ENCODE measurements at places on chromosomes 7 and 10.
A peak's percentile ranks its signal among the peaks of the same experiment; 100 is the strongest.

DNA sequence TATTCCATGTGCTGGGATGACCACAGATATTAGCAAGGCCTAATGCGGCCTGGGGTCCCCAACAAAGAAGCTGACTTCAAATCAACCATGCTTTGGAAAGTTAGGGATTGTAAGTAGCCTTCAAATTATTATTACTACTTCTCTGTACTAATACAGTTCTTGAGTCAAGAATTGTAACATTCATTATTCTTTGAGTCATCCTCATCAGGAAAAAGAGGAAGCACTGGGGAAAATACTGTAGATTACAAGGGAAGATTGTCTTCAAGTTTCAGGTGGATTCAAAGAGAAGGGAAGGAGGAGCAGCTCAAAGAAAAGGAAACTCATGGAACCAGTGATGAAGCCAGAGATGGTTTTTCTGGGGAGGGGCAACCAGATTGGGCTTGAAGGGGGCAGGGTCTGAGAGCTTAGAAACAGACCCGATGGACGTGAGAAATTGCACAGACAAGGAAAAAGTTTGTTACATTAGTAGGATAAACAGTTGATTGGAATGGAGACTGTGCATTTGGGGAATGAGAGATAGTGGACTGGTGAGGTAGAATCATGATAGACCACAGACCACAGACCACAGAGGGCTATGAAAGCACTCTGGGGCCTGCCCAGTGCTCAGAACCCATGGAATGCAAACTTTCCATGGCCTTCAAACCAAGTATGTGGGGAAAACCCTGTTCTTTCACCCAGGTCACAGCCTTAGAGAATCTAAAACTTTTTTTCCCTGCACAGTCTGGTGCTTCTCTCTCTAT is 209.9 kb downstream of the ZNF365 start:
- DNase-seq = peak; percentile 89

GRCh38 chr7:2000746-2001321 is 231.9 kb downstream of the MAD1L1 start:
- no peak for DNase-seq

- DNase-seq = no peak
Observed at GRCh38 chr10:71939861-71940474, 24.2 kb upstream of the CHST3 start.

DNA sequence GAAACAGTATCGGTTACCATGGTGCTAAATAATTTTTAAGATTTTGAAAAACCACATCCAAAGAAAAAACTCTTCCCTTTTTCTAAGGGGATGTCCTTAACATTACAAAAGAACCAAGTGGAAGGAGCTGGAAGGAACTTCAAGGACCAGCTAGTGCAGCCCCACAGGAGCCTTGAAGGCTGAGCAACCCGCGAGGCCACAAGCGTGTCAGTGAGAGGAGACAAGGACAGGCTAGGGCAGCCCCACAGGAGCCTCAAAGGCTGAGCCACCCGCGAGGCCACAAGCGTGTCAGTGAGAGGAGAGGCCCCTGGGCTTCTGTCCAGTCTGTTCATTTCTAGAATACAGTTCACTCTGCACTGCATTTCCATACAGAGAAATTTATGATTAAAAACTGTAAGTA is 80.1 kb upstream of the ATP6V0A4 start:
- DNase-seq = no peak

GRCh38 chr10:83023662-83024061 is 1115.6 kb upstream of the GHITM start:
- no peak for DNase-seq

DNA sequence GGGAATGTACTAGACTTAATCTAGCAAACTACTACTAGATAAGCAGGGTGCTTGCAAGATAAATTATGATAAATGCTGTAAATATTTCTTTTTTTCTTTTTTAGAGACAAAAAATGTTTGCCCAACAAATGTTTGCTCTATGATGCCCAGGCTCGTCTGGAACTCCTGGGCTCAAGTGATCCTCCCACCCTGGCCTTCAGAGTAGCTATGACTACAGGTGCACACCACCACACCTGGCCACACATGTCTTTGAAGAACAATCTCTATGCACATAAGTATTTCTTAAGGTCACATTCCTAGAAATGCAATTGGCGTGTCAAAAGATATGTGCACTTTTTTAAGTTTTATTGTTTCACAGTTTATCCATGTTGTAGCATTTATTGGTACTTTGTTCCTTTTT is 179.6 kb upstream of the FRMD4A start:
- no peak for DNase-seq

DNA sequence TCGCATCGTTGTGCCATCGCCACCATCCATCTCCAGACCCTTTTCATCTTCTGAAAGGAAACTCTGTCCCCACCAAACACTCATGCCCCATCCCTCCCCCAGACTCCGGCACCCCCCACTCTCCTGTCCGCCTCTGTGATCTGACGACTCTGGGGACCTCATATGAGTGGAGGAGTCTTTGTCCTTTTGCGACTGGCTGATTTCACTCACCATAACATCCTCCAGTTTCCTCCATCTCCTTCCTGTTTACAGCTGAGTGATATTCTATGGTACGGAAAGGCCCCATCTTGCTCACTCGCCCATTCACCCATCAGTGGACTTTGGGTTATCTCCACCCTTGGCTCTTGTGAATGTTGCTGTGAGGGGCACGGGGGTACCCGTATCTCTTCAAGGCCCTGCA is 11.8 kb upstream of the INSIG1 start:
- DNase-seq = no peak

DNA sequence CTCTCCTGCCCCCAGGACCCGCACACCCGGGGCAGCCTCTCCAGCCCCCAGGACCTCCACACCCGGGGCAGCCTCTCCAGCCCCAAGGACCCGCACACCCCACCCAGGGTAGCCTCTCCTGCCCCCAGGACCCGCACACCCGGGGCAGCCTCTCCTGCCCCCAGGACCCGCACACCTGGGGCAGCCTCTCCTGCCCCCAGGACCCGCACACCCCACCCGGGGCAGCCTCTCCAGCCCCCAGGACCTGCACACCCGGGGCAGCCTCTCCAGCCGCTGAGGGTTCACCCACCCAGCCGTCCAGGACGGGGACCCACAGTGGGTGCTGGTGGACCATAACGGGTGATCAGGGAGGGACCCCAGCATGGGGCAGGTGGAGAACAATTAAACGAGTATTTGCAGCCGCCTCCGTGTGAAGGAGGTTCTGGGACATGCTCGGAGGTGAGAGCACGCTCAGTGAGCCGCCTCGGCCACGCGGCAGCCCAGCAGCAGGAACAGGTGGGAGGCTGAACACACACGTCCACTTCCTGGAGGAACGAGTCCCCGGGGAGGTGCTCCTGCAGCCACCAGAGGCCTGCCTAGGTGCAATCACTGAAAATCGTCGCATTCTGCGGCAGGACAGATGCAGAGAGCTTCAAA is 107.9 kb downstream of the PDGFA start:
- no peak for DNase-seq

DNA sequence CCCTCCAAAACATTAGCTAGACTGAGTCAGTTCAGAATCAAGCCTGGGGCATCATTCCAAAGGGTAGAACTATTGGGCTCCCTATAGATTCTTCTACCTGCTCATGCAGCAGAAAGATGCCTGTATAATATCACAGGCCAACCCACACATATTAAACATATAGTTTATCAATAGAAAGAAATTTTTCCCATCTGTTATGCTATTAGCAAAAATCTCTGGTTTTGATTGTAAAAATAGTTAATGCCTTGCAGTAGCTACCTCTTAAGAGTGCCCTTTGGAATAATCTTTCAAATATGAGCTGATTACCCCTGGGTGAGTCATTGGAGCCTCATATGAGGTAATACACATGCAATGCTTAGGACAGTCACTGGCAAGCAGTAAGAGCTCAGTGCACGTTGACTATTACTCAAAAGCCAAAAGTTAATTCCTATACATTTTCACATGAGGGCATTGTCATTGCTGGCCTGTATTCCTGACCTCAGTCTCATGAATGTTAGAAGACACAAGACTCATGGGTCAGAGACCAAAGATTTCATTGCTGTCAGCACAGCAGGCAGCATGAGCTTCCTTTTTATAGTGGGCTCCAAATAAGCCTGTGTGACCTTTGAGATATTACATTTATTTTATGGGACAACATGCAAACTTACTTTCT is 180.0 kb downstream of the FGFR2 start:
- DNase-seq = no peak

DNA sequence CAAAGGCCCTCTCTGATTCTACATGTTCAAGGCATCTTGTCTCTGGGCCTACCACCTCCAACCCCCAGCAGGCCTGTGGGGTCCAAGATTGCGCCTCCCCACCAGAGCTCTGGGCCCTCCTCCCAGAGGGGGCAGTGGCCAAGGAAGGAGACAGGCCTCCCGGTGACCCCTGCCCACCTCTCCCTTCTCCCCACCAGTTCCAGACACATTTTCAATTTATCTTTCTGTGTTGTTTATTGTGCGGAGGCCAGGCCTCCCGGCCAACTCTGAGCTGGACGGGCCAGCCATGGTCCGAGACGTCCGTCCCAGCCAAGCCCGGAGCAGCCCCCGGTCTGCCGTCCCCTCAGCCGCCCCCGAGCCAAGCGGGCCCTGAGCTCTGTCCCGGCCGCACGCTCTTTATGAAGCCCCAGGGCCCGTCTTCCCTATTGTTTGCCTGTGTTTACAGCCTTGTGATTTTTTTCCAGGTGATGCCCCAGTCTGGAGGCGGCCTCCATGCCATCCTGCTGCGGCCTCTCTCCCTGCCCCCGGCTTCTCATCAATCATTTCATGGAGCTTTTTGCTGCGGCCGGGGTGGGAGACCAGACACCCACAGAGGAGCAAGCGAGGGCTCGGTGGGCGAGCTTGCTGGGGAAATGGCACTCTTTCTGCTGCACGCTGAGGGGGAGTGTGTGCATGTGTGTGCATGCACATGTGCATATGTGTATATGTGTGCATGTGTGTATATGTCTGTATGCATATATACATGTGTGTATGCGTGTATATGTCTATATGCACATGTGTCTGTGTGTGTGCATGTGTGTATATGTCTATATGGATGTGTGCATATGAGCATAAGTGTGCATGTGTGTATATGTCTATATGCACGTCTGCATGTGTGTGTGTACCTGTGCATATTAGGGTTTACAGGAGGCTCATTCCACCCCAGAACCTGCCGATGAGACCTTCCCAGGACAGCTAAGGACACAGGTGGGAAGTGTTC is 52.7 kb upstream of the ELN start:
- DNase-seq = no peak
